Cortex of kidney (tissue), 1 donor: ENCODE measurements at places on chromosomes 5 and 9.

DNA sequence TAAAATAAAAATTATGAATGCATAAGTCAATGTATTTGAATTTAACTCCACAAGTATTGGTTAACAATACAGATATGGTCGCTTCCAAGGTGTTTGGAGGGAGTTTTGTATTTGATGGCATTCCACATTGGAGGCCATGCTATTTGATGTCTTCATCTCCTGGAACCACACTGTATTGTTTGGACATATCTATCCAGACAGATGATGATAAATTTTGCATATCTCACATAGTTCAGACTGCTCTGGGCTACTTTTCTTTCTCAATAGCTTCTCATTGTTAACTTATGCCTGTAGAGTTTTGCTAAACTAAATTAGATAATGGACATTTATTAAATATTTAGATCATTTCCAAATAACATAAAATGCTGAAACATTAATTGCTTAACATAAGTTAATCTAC is 58.0 kb downstream of the CDKN2A start:
- no peak for DNase-seq

DNA sequence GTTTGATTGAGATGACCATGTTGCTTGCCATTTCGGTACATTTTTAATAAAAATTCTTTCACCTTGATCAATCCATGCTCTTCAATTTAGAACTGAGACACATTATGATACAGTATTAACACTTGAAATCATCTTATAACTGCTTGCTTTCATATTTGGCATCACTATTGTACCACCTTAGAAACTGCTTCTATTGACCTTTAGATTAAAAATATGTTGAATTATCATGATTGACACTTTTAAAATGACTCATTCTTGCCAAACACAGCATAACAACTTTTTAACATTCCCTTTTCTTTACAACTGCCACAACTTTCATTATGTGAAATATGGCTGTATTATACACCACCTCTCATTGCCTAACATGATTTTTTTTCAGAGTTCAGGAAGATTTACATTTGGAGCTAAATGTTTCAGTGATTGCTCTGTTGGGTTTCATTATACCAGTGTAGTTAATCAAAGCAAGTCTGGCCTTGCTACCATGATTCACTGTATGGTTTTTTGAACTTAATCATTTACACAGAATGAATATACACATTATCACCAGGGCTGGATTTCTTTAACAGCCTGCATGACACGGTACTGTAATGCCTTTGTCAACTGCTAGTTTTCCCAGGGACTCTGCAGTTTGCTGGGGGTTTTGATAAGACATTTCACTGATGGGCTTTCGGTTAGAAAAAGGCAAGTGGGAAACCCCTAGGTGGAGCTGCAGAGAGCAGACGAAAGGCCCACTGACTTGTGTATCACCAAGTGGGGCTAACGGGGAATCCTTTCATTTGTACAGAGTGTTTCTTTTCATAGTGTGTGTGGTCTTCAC is 93.6 kb upstream of the TLE4 start:
- DNase-seq, result no peak

DNA sequence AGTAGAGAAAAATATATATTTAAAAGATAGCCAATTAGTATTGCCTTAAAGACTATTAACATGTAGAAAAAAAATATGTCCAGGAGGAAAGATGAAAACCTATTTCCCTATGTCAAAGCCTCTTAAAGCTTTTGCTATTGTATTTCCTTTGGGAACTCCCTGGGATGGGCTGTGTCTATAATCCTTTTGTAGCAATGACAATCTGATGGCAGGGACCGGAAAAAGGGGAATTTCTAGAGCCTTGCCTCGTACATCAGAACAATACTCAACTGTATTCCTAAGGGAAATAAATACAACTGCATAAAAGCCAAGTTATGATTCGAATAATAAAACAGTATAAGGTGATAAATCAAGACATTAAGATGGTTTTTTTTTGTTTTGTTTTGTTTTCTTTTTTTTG is 257.3 kb downstream of the MLLT3 start:
- no peak for DNase-seq

DNA sequence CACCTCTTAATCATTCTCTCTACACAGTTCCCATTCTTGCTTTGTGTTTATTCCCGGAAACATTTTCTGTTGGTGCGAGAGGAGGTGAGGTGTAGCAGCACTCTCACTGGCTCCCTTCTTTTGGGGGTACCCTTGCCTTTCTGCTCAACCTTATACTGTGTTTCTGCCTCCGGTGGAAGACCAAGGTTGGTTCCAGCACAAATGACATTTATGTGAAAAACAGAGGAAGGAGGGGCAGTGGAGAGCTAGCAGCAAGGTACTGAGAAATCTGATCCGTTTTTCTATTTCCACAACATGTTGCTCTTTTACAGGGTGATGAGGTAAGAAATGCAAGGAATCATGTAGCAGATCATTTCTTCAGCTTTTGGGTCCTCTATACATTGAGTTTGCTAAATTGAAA is 648.0 kb upstream of the DMAC1 start:
- no peak for DNase-seq

GRCh38 chr9:132548751-132549640 is 33.4 kb upstream of the BARHL1 start:
- DNase-seq, result no peak
